ENCODE measurements at places on chromosomes 3 and 15.

DNA sequence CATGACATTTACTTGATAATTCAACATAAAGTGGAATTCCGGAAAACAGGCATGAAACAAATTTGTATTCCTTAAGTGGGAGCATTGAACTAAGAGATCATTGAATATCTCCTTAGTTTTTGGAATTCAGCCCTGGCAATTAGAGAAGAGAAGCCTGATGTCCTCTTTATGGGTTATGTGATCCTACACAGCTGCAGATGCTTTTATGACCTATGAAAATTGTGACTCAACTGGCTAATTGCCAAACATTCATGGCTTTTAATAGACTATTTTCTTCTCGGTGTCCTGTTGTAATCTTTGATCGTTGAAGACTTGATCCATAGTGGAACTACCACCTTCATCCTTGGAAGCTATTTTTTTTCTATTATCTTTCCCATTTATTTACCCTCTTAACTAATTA, 46.1 kb downstream of the AGBL1 start:
- no peak for DNase-seq

DNA sequence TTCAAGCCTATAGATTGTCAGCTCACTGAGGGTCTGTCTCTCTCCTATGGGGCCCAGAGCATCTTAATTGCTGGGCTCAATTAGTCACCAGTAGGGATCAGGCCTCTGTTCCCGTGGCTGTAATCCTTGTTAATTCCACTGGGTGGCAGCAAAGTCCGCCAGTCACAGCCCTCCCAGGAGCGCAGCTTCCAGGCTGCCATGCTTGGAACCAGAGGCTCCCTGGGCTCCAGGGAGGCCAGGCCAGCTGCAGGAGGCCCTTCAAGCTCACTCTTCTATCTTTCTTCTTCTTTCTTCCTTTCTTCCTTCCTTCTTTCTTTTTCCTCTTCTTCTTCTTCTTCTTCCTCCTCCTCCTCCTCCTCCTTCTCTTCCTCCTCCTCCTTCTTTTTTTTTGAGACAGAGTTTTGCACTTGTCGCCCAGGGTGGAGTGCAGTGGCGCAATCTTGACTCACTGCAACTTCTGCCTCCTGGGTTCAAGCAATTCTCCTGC, 14.4 kb downstream of the RNU5B-1 start:
- peak; percentile 79 for DNase-seq

- DNase-seq, result no peak
These were observed 245.1 kb downstream of the MAGI1 start for GRCh38 chr3:65793495-65794200.

DNA sequence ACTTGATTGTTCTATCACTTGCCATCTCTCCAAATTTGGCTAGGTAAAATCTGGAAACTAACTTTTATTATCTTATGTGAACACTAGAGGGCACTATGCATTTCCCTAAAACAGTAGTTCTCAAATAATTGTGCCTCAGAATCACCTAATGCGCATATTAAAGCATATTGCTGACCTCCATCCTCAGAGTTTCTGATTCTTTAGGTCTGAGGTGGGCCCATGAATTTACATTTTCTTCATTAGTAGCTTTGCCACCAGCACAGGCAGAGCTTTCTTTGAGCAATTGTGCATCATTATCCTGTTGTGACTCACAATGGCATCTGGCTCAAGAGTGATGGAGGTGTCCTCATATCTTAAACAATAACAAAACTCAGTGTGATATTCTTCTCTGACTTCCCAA, 17.5 kb upstream of the BCHE start:
- DNase-seq, result peak; percentile 34

DNA sequence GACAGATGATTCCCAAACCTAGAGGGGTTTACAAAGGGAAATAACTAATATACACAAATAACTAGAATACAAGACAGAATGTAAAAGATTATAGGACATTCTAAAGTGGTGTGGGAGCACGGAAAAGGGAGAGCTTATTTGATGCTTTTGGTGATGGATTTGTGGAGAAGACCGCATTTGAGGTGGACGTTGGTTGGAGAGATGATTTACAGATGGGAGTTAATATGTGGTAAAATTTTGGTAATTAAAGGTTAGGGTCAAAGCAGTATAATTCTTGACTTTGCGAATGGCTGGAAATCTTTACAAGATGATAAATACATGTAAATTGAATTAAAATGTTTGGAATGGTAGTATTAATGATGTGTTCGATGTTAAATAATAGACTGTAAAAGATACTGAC, 1.2 kb downstream of the KNL1 start:
- no peak for DNase-seq

GRCh38 chr3:38227989-38228388, 37.6 kb upstream of the SLC22A13 start:
- no peak for DNase-seq

DNA sequence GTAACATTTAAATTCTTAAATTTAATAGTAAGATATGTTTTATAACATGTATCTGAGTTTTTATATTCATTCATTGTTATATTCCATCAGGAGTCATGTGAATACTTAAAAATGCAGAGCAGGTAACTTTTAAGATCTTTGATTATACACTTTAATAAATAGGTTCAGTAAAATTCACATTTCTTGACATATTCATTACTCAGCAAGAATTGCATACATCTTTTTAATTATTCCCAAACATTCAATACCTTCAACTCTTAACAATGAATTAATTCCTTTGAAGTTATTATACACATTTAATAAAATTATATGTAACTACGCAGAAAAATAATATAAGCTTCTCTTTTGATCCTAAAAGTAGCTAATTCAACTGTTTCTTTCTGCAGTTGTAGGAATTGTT, 105.4 kb downstream of the CNTN4 start:
- DNase-seq, result no peak

- no peak for DNase-seq
These were observed 91.8 kb upstream of the SOX2 start for GRCh38 chr3:181619897-181620296.

GRCh38 chr3:196327405-196327804, 9.4 kb upstream of the DYNLT2B start:
- no peak for DNase-seq

GRCh38 chr3:108124337-108125152, 33.7 kb upstream of the CD47 start:
- peak; percentile 74 for DNase-seq

All from Kasumi-1 (cell line).